Liver (tissue), 10 donors: ENCODE measurements at places on chromosomes 7 and 10. TPM values are rescaled to one million over a fixed set of nuclear protein-coding genes. Genes with fewer than 3 reads are reported as not detected.

GRCh38 chr10:46544989-46545791, 11.3 kb downstream of the GPRIN2 start:
- H3K36me3 ChIP-seq = no peaks in the 10 kb centered on the region
- no peak overlapping the region for H3K27ac ChIP-seq
- H3K4me3 ChIP-seq = no peak overlapping the region
- DNase-seq = no peak

CCL24 gene
- 2.1 TPM for total RNA-seq

DNA sequence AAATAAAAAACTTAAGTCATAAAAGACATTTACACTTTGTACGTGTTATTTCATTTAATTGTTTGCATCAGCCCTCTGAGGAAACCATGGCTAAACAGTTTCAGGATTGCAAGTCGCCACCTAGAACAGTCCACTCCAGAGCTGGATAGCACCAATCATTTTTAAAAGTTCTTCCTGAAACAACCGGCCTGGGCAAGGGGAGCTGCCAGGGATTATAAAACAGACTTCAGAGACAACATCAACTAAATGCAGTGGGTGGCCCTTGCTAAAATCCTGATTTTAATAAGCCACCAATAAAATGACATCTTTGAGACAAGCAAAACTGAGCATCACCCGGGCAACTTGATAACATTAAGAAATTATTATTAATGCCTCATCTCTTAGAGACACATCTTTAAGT, 13.5 kb downstream of the DLG5 start:
- H3K27me3 ChIP-seq = no peaks in the 10 kb centered on the region
- H3K4me1 ChIP-seq = peaks cover 24% of the 10 kb centered on the region
- no peak overlapping the region for H3K27ac ChIP-seq
- H3K4me3 ChIP-seq = no peak overlapping the region
- no peaks in the 10 kb centered on the region for H3K36me3 ChIP-seq

ODAD2 gene
- total RNA-seq = 0.17 TPM

DNA sequence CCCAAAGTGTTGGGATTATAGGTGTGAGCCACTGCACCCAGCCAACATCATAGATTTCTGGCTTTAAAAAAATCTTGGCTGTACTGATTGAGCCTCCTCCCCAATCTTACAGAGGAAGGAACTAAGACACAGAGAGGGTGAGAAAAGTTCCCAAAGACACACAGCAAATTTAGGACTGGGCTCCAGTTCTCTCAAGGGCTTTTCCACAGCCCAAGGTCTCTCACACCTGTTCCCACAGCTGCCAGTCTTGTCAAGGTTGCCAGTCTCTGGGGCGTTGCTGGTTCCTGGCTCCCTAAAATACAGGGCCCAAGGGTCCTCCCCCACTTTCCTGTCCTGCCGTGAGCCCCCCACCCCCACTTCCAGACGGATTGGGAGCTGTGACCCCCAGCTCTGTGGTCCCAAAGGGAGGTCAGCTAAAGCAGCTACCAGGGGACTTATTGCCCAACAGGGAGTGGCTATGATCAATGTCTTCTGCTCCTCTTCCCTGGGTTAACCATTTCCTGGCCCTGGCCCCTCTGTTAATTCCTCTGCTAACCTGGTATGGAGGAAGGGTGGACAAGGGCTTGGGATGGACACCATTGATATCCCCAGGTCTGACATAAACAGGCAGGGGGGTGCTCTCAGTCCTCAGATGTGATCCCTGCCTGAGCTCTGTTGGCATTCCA, 3.1 kb upstream of the ZAN start:
- H3K4me3 ChIP-seq = no peak overlapping the region
- no peak overlapping the region for H3K27ac ChIP-seq
- no peaks in the 10 kb centered on the region for H3K27me3 ChIP-seq
- H3K36me3 ChIP-seq = no peaks in the 10 kb centered on the region
- peaks cover 9% of the 10 kb centered on the region for H3K4me1 ChIP-seq

STK31 gene
- total RNA-seq = 0.59 TPM

GRCh38 chr7:28733035-28733434, 225.1 kb downstream of the TRIL start:
- peaks cover 3% of the 10 kb centered on the region for H3K27me3 ChIP-seq
- DNase-seq = no peak
- H3K27ac ChIP-seq = no peak overlapping the region
- no peak overlapping the region for H3K4me3 ChIP-seq
